ENCODE measurements at places on chromosomes 11 and 22. TPM values are rescaled to one million over a fixed set of nuclear protein-coding genes. Genes with fewer than 3 reads are reported as not detected.

GDPD4 gene
- total RNA-seq, result not detected

BATF2 gene
- 0.75 TPM for total RNA-seq

HBE1 gene
- not detected for total RNA-seq

AGBL2 gene
- total RNA-seq, result 1.2 TPM

PVALB gene
- total RNA-seq, result not detected

OR52I2 gene
- total RNA-seq, result not detected

RAG1 gene
- total RNA-seq, result 0.29 TPM

MAPK8IP1 gene
- 5.7 TPM for total RNA-seq

SEC14L6 gene
- total RNA-seq, result not detected

GGTLC2 gene
- not detected for total RNA-seq

HOATZ gene
- not detected for total RNA-seq

PLAAT5 gene
- not detected for total RNA-seq

Measured in A549 treated with RU486 at 1 μM for 4 hours (cell line).